ENCODE measurements at places on chromosomes 2 and 18.

DNA sequence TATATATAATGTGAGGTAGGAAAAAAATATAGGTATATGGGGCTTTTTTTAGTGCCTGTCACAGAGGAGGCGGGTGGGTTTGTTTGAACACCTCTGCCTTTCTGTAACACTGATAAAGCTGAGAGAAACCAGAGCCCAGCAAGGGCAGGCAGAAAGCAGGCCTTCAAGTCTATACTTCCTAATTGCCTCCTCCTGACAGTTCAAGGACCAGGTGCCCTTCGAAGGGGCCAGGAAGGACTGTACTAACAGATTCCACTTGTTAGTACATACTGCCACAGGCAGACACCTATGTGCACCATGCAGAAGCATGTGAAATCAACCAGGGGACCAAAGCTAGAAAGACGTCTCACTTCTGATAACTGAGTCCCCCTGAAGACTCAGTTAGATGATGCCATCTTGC lies 13.8 kb downstream of the SLC1A4 start:
- no peak for DNase-seq

- no peak for DNase-seq
These were observed 118.4 kb downstream of the BCL2L11 start for GRCh38 chr2:111239107-111239506.

DNA sequence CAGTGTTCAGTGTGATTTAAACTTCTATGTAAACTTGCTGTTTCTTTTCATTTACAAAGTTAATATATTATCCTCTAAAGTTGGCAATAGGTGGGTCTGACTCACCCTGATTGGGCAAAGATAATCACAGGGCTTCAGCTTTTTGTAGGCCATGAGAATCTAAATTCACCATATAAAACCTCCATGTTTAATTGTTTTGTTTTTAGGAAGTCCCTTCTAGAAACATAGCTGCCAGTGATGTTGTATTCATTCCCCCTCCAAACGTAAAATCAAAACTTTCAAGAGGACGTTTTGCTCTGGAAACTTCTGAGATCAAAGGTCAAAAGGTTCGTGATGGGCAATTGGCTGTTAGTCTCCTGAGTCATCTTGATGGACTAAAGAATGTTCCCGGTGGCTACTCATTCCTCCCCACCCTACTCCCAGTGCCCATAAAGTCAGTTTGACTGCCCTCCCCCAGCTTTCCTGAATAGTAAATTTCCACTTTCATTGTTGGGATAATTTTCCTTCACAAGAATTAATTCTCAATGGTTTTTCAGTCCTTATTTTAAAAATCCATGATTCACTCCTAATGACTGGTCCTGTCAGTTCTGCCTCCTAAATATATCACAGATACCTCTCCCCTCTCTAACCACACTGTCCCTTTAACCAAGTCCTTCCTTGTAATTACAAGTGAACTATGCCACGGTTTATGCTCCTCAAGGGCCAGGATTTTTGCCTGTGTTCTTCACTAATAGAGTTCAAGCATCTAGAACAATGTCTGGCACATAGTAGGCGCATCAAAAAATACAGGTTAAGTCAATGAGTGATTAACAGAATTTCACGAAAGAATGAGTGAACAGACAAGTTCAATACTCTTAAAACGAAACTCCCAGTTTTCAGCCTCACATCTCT lies 164.4 kb upstream of the VRK2 start:
- no peak for DNase-seq

GRCh38 chr2:203018181-203018580 lies 3.5 kb downstream of the NBEAL1 start:
- DNase-seq = no peak

- no peak for DNase-seq
These were observed 94.6 kb upstream of the PELI1 start for GRCh38 chr2:64238799-64239198.

DNA sequence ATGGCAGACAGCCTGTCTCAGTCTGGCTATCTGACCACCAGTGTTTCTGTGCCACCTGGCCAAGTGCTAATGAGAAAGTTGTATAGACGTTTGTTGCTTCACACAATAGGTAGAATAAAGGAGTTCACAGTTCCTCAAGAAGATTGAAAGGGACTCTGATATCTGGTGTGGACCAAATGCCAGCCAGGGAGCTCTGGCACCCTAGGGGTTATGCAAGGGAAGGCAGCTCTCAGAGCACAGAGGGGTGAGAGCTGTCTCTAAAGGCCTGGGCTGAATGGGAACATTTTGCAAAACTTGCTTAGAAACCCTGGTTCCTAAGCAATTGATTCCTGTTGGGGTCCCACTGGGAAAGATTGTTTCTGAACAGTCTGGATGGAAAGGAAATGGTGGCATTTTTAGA lies 553.8 kb downstream of the EPHA4 start:
- no peak for DNase-seq

GRCh38 chr2:111227716-111228141 lies 107.0 kb downstream of the BCL2L11 start:
- DNase-seq = no peak

DNA sequence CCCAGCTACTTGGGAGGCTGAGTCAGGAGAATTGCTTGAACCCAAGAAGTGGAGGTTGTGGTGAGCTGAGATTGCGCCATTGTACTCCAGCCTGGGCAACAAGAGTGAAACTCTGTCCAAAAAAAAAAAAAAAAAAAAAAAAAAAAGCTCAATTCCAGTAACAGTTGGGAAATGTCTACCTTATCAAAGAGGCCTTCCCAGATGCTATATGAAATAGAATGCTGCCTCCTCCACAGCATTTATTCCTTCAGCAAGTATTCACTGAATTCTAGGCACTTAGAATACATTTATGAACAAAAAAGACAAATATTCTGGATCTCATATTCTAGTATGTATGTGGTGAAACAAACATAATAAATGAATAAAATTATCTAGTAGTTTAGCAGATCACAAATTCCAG lies 12.8 kb upstream of the CDK5R2 start:
- no peak for DNase-seq

- DNase-seq = no peak
These were observed 56.6 kb upstream of the TLK1 start for GRCh38 chr2:171217330-171217729.

DNA sequence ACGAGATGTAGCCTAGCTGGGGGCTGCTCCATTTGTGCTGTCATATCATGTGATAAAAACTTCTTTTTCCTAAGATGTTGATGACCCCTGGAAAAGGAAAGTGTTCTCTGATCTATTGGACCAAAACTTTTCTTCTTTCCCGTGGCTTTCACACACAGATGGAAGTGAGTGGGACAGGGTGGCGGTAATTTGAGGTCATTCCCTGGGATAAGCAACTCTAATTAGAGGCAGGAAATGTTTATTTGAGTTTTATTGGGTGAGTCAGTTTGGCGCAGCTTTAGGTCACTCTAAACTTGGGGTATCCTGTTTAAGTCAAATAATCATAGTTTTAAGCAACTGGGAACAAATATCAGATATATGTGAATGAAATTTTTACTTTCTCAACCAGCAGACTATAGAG lies 221.0 kb upstream of the EPAS1 start:
- DNase-seq = no peak

- no peak for DNase-seq
These were observed 7.2 kb upstream of the TSN start for GRCh38 chr2:121748202-121748601.

- DNase-seq = no peak
These were observed 24.3 kb downstream of the DLGAP1 start for GRCh38 chr18:4430836-4431235.
